ENCODE measurements at places on chromosomes 3 and 15.

DNA sequence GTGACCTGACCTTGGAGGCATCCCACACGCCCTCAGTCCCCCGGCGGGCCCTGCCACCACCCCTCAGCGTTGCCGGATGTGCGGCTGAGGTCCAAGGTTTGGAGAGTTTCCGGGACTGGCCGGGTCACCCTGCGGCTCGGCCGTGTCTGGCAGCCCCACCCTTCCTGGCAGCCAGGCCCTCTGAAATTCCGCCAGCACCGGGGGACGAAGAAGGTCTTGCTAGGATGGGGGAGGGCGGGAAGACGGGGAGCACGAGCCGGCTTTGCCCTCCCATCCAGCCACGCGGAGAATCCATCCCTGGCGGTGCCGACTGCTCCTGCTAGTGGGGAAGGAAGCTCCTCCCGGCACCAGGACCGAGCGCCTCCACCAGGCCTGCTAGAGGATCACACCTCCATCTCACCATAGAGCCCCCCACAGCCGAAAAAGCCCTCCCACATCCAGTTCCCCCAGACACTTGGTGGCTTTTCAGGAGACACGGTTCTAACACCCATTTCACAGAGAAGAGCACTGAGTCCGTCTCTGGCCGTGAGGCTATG is 81.5 kb downstream of the CPN2 start:
- DNase-seq, result no peak

GRCh38 chr15:83810110-83810509 is 156.2 kb downstream of the ADAMTSL3 start:
- DNase-seq, result no peak

DNA sequence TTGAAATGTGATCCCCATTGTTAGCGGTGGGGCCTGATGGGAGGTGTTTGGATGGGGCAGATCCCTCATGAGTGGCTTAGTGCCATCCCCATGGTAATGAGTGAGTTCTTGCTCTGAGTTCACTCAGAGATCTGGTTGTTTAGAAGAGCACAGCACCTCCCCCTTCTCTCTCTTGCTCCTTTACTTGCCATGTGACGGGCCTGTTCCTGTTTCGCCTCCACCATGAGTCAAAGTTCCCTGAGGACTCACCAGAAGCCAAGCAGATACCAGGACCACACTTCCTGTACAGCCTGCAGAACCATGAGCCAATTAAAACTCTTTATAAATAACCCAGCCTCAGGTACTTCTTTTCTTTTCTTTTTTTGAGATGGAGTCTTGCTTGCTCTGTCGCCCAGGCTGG is 46.6 kb downstream of the ANP32A start:
- no peak for DNase-seq

- DNase-seq, result peak; percentile 78
These were observed at the start of gene SLCO3A1 for GRCh38 chr15:91853511-91853947. SLCO3A1 (plus strand) TSS chr15:91853708.

- no peak for DNase-seq
These were observed 109.9 kb downstream of the RPLP1 start for GRCh38 chr15:69562564-69562963.

GRCh38 chr3:173688216-173688842 is 290.8 kb downstream of the NLGN1 start:
- no peak for DNase-seq

- DNase-seq, result no peak
These were observed 103.0 kb upstream of the RPL32 start for GRCh38 chr3:12944413-12944812.

- DNase-seq, result no peak
These were observed 91.0 kb downstream of the FOXP1 start for GRCh38 chr3:71492566-71492965.

DNA sequence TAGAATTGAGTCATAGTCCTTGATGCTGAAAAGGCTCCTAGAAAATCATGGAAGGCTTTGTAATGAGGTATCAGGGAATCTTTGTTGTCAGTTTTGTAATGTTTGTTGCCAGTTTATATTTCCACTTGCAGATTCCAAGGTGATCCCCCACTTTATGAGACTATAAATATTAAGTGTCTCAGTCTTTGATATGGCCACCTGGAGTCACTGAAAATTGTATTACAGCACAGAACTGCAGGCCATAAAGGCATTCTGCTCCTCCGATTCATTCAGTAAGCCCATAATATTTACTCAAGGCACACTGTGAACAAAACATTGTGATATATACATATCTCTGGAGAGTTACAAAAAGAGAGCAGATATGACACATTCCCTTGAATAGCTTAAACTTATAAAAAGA is 457.8 kb upstream of the ZNF385D start:
- no peak for DNase-seq

GRCh38 chr3:127004641-127005397 is 21.9 kb downstream of the PLXNA1 start:
- DNase-seq, result no peak

DNA sequence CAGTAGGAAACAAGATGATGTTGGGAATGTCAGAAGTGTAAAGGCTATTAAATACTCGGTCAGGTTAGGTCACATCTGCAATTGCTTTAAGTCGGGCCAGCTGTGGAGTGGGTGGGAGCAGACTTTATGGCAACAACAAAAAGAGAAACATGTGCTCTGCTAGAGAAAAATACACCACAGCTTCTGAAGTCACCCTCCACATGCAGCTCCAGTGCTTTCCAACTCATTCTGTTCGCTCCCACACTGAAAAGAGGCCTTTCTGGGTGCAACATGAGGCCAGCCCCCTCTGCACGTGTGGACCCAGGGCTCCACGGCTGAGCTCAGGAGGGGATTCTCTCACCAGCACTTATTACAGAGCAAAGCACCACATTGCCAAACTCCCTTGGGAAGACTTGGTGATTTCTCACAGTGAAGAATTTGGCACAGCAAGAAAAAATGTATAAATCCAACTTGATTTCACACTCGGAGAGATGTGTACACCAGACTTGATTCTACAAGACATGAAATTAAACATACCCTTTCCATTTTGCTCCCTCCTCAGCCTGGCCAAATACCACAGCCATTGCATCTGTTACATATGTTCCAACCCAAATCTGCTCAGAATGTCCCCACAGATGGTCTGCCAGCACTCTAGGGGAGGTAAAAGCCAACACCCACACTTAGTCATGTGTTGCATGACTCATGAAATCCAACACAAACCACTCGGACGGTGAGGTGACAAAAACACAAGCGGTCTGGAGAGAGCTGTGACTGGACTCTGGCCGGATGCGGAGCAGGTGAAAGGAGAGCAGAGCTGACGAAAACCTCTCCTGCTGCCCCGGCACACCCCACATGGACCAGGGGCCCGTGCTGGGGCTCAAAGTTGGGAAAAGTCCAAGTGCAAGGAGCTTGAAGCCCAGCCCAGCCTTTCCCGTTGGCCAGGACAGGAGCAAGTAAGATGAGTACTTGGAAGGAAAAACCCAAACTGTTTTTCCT is 74.6 kb downstream of the ITGB5 start:
- DNase-seq, result no peak

- DNase-seq, result no peak
These were observed 1.6 kb downstream of the TAGLN3 start for GRCh38 chr3:112000367-112000771.

DNA sequence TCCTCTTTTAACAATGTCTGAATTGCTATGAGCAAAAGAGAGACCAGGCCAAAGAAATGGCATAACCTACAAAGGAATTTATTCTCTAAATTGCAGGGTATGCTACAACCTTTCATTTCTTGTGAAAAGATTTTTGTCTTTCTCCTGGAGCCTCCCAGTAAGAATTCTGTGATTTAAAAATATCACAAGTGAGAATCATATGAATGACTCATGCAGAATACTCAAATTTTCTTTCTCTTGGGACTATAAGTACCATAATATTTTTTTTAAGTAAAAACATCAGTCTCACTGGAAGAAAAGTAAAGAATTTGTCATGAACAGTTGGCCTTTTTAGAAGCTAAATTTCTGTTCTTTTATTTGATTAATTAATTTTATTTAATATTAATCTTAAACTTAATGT is 26.3 kb downstream of the SYNPR start:
- DNase-seq, result no peak

DNA sequence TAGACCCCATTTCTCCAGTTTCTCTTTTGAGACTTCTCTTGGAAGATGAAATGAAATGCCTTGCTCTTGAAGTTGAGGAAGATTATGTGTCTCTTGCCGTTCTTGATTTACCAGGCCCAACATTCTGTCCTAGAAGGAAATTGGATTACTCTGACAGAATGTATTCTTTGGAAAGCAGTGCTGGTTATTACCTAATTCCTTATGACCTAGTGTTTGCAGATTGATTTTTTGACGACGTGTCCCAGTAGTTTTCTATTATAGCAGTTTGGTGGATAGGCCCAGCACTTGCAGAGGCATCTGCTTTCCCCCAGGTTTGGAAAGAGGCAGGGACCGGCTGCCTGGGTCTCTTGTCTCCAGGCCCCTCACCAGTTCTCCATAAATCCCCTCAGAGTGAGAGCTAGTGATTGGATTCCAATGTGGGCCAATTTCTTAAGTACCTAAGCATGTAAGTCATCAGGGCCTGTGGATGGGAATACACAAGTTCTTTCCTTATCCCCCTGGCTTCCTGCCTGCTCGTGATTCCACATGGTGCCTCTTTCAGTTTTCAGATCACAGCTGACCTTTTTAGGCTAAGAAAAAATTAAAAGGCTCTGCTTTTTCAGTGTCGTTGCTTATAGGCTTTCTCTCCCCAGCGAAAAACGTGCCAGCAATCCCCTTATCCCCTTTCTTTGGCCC is 50.2 kb downstream of the EPHB3 start:
- no peak for DNase-seq

All from caudate nucleus (tissue), 63 donors.